ENCODE measurements at places on chromosomes 6 and 20.

GRCh38 chr6:73372516-73372915, 2.8 kb upstream of the OOEP start:
- no peak for DNase-seq

DNA sequence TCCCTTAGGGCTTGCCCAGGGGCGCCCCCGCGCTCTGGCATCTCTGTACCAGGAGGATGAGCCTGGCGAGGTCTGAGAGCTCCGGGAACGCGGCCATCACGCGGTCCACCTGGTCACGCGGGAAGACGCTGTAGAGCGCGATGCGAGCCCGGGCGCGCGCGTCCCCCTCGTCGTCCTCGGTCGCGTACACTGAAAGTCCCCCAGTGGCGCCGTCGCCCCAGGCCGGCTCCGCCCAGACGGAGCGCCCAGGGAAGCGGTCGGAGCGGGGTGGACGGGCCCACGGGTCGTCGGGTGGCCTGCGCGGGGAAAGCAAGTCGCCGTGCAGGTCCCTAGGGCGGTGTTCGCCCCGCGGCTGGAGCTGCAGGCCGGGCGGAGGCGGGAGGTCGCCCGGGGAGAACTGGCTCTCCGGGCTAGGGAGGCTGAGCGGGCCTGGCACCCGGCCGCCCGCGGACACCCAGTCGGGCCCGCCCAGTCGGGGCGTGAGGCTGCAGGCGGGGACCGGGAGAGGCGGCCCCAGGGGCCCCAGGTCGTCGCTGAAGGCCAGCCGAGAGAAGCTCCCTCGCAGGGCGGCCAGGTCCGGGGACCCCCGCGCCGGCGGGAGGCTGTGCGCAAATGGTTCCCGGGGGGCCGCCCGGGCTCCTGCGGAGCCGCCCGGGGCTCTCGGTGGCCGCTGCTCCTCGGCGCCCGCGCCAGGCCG, 34.0 kb downstream of the ZC3H12D start:
- DNase-seq = peak; percentile 76

DNA sequence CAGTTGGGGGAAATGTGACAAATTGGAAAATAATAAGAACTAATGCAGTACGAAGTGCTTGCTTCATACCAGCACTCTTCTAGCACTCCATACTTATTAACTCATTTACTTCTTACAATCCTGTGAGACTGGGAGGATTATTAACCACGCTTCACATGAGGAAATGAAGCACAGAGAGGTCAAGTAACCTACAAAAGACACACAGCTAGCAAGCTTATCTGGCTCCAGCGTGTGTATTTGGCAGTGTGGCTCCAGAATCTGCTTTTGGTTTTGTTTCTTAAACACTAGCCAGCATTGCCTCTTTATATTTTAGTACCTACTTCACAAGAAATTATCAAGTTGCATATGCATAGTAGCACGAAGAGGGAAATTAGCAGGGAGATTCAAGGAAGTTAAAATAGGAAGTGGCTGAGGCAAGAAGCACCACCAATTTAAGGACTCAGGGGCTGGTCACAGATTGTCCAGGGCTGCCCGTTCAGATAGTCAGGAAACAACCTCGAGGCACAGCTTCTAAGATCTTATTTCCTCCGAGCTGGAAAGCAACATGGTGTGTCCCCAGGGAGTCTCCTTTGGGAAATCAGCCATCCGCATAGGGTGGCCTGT, 302.7 kb upstream of the PRDM1 start:
- DNase-seq = no peak

DNA sequence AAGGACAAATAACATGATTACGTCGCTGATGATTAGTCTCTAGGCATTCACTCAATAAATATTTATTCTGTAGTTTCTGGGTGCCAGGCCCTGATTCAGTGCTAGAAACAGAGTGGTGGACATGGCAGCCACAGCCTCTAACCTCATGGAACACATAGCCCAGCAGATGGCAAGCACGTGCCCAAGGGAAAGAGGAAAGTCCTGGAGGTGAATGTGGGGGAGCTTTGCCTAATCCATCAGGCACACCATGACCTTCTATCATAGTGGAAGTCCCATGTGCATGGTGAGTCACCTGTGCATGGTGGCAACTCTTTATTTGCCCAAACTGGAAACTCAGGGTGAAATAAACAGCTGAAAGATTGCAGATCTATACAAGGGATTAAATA, 143.0 kb upstream of the TNFAIP3 start:
- no peak for DNase-seq

- DNase-seq = no peak
These were observed 1.0 kb upstream of the APMAP start for GRCh38 chr20:24993337-24994185.

Data from left ventricle myocardium superior (tissue), 1 donor.